ENCODE measurements at places on chromosomes 6 and 20.

DNA sequence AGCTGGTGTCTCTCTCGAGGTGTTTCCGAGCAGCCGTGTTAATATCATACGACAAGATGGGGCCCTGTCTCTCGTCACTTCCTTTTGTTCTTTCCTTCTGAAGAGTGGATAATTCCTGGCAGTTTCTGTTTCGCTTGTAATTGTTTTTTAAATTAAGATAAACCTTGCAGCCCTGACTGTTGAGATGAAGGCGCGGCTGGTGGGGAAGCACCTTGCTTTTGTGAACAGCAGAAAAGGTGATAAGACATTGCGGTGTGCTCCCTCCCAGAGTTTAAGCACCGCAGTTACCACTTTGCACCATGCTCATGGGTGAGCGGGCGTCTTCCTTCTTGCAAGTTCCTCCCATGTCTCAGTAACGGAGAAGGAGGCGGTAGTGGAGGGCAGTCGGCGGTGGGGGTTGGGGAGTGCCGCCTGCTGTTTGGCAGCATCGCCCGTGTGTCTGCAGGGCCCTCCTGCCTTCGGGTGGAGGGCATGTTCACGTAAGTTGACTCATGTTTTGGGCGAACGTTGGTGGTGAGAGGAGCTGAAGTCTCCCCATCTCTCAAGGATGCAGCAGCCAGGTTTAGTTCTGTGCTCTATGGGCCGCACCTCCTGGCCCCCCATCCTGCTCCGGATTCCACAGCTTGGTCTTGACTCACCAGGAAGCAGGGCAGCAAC is 345.9 kb downstream of the TAF4 start:
- no peak for DNase-seq

- no peak for DNase-seq
These were observed 5.9 kb downstream of the CASS4 start for GRCh38 chr20:56417911-56418310.

DNA sequence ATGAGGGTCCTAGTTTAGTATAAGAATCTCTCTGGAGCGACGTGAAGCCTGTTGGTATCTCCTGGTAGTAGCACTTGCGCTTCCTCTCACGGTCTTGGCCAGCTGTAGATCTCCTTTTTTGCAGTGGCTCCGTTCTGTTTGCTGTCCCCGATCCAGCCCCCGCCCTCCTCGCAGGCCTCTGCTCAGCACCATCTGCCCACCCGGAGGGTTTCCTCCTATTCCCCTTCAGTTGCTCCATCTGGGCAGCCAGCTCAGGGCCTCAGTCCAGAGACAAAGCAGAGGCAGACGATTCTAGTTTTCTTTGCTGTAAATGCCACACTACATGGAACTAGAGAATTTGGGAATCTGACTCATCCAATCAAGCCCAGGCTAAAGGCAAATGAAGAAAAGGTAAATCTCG is 126.6 kb downstream of the TIAM2 start:
- peak; percentile 60 for DNase-seq

GRCh38 chr6:166313255-166314070 is 5.3 kb upstream of the PRR18 start:
- DNase-seq, result peak; percentile 71

GRCh38 chr20:63483834-63484233 is 11.4 kb upstream of the KCNQ2 start:
- no peak for DNase-seq
